ENCODE measurements at places on chromosomes 2 and 18. TPM values are rescaled to one million over a fixed set of nuclear protein-coding genes. Genes with fewer than 3 reads are reported as not detected.

The SERPINB11 gene
- total RNA-seq, result 107 TPM

The CD207 gene
- total RNA-seq, result not detected

The CEP192 gene
- total RNA-seq, result 13.7 TPM

The UGT1A1 gene
- not detected for total RNA-seq

The ITGA4 gene
- total RNA-seq, result 0.07 TPM

The SRD5A2 gene
- total RNA-seq, result 0.05 TPM

The SP5 gene
- not detected for total RNA-seq
